Activated T-helper 1 cell treated with Interleukin-2 at 50 U/mL for 16 hours (primary cell): ENCODE measurements at places on chromosomes 5 and 9.

GRCh38 chr5:142472306-142472951 is 147.6 kb upstream of the SPRY4 start:
- peak; percentile 11 for DNase-seq

GRCh38 chr5:142080248-142080647 is 28.3 kb upstream of the NDFIP1 start:
- DNase-seq = no peak

DNA sequence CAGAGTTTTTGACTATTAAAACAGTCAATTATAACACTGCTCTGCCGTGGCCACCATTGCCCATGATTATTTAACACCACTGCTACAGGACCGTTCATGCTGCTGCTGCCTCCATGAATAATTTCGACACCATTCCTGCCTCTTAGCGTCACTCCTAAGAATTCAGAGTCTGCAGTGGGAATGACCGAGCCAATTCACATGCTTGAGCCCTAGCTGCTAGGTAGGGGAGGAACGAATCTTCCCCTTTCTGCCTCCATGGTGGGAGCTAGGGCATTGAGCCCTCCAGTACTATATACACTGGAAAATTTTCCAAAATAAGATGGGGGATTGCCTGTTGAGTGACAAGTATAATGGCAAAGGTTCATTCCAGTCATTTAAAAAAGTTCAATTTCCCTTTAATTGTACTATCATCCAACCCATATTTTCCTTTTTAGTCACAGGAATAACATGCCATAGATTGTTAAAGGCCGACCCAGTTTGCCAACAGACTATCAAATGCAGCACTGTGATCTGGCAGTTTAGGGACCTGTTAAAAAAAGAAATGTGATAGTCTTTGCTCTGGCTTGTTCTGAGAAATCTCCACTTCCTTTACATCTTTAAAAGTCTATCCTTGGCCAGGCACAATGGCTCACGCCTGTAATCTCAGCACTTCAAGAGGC is 13.5 kb upstream of the B4GALT1 start:
- no peak for DNase-seq

DNA sequence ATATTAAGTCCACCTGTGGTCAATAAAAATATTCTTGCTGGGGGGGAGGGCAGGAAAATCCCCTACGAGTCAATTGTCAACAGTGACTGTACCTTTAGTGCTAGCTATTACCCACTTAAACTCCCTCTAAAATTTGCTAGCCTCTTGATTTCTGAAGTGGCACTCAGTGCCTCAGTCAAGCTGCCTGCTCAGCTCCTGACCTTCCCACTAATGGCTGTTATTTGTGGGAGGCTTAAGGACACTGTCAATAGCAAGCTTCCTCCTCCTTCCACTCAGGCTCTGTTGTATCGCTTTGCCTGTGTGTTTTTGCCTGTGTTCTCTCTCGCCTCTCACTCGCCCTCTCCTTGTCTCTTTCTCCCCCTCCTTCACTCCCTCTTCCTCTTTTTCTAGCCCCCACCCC is 140.8 kb downstream of the BNC2 start:
- DNase-seq = no peak

DNA sequence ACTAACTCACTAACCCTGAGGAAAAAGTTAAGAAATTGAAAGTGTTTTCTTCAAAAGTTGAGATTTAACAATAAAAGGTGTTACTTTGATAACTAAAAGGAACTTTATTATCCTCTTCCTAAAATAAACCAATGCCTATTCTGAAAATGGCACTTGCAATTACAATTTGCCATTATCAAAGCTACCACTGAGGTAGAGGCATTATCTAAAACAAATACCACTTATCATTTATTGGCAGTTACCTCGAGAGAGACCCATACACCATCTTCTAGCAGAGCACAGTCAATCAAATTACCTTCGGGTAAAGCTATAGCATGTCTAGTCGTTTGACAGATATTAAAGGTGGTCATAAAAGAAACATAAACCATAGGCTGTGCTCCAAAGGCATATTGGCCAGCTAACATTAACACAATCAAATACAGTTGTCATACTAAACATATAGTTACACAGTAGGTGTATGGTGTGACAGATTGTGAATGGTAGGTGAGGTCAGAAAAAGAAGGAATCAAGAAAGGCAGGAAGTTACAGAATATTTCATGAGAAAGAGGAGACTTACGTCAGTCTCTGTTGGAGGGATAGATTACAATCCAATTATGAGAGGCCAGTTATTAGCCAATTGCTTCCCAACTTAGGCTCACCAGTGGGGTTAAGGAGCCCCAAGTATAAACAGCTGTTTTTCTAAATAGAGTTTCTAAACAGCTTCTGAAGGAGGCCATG is 56.3 kb downstream of the VCAN start:
- no peak for DNase-seq

- no peak for DNase-seq
Observed at GRCh38 chr5:154296525-154297159, 106.1 kb downstream of the GALNT10 start.

DNA sequence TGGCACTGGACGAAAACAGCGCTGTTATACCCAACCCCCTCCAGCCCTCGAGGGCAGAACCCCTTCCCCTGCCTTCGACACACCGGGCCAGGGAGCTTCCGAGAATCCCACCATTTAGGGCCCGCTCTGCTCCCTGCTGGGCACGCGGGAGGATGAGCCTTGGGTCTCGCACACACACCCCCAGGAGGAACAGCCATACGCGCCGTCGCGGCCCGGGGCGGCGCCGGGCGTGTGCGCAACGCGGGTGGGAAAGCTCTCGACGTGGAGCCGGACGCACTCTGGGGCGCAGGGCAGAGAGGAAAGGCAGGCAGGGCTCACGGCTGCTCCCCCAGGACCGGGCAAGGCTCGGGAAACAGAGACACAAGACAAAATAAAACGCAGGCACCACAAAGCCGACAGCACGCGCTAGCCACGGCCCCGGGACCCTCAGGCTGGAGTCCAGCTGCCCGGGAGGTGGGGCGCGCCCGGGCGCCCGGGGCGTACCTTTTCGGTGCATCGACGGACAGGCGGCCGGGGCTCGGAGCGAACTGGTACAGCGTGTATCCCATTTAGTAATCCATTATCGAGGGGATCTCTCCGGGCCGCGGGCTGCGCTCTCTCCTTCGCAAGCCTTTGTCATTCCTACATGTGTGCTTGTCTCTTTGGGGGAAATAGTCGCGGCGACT is 789 bp downstream of the SEMA6A start:
- no peak for DNase-seq

GRCh38 chr9:37342493-37342892 is 80.0 kb upstream of the GRHPR start:
- DNase-seq = no peak

- DNase-seq = no peak
Observed at GRCh38 chr9:134858051-134858841, 22.4 kb upstream of the FCN2 start.

DNA sequence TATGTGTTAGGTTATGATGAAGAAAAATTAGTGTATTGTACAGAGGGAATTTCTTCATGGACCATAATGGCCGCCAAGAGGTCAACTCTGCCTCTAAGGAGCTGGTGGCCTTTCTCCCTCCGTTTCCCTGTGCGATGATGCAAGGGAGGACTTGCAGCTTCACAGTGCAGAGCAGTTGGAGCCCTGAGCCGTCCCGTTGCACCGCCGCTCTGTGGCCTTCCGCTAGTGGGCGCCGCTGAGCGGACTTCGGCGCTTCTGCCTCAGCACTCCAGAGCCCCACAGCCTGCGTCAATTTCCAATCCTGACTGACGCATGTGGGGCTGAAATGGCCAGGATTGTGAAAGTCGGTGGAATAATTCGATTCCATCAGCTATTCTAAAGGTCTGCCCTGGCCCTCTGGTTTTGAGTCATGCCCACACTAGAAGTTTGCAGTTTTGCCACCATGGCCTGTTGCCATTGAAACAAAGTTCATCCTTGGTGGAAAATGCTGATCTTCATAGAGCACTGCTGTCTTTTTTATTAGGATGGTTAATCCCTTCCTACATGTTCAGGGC is 22.7 kb upstream of the LECT2 start:
- peak; percentile 14 for DNase-seq

- DNase-seq = no peak
Observed at GRCh38 chr5:172646716-172647285, 5.7 kb downstream of the NEURL1B start.

DNA sequence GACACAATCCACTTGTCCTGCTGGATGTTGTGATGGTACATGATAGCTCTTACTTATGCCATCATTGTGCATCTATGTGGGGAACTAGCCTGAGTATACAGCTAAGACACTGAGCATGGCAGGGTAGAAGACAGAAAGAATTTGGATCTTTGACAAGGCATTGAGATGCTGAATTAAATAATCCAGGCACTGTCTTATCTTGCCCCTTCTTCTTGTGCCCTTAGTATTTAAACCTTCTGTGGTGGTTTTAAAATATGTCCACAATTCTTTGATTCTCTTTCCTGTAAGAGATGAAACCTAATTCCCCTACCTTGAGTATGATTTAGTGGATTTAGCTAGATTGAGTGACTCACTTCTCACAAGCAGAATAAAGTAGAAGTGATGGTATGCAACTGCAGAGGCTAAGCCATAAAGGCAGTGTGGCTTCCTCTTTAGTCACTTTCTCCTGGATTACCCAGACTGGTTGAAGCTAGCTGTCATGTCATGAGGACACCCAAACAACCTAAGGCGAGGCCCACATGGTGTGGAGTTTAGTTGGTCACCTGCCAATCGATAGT is 174.0 kb upstream of the NREP start:
- DNase-seq = no peak

DNA sequence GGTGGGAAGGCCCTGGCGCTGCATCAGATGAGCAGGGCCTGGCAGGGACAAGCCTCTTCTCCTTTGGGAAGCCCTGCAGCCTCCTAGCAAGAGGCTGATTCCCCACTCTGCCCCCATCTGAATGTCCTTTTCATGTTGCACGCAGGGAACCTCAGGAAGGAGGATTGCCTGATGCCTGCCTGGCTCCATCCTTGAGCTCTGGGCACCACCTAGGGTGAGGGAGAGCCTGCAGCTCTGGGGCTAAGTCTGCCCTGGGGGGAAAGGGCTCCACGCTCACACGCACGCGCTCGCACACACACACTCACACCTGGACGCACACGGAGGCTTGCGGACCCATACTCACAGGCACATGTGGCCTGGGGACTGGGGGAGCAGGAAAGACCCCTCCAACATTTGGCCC is 86.6 kb downstream of the LMX1B start:
- no peak for DNase-seq

DNA sequence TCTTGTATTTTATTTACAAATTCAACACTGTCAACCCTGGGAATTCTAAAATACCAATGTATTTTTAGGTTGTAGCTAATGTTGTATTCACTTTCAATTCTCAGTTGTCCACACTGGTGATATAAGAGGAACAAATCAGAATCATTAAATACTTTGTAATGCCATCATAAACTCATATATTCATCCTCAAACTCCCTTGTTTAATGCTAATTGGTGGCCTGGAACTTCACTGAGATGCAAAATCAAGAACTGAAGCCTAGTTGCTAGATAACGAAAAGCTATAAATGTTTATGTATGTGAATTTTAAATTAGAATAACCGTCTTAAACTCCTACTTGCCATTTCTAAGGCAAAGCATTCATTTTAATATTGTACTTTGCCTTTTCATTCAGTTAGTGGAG is 274.7 kb downstream of the RAB3C start:
- DNase-seq = no peak
